ENCODE measurements at places on chromosomes 1 and 21.

GRCh38 chr1:199858171-199858570, 169.3 kb upstream of the NR5A2 start:
- no peak for DNase-seq

DNA sequence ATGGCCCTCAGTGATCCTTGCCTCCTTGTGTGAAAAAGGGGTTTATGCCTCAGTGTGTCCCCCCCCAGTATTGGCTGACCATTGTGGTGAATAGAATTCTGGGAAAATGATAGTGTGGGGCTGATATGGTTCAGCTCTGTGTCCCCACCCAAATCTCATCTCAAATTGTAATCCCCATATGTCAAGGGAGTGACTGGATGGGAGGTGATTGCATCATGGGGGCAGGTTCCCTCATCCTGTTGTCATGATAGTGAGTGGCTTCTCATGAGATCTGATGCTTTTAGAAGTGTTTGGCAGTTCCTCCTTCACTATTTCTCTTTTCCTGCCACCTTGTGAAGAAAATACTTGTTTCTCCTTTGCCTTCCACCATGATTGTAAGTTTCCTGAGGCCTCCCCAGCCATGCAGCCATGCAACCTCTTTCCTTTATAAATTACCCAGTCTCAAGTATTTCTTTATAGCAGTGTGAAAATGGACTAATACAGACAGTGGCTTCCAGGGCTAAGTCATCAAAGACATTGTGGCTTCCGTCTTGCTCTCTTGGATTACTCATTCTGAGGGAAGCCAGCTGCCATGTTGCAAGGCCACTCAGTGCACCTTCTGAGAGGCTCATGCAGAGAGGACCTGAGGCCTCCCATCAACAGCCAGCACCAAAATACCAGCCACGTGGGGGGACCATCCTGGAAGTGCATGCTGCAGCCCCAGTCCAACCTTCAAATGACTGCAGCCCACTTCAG, 40.6 kb upstream of the SOD1 start:
- DNase-seq = no peak

GRCh38 chr1:63264161-63264560, 58.2 kb upstream of the FOXD3 start:
- peak; percentile 1 for DNase-seq

- no peak for DNase-seq
These were observed 16.4 kb downstream of the PPP2R5A start for GRCh38 chr1:212301580-212301979.

- no peak for DNase-seq
These were observed 51.5 kb upstream of the WNT2B start for GRCh38 chr1:112457241-112457640.

- no peak for DNase-seq
These were observed 375.0 kb upstream of the RUNX1 start for GRCh38 chr21:35424122-35424521.

DNA sequence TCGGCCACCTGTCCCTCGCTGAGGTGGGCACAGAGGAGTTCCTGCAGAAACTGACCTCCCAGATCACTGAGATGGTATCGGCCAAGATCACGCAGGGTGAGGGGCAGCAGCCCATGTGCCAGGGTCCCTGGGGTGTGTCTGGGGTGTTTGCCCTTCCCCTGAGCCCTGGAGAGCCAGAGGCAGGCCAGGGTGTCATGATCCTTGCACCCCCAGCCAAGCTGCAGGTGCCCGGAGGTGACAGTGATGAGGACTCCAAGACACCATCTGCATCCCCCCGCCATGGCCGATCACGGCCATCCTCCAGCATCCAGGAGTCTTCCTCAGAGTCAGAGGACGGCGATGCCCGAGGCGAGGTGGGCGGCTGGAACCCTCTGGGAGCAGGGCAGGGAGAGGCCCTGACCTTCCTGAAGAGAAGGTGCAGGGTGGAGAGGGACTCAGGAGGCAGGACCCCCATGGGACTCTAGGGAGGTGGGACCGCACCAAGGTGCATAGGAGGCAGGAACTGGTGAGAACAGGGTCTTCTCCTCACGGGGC, 69.5 kb downstream of the TRIM11 start:
- no peak for DNase-seq

DNA sequence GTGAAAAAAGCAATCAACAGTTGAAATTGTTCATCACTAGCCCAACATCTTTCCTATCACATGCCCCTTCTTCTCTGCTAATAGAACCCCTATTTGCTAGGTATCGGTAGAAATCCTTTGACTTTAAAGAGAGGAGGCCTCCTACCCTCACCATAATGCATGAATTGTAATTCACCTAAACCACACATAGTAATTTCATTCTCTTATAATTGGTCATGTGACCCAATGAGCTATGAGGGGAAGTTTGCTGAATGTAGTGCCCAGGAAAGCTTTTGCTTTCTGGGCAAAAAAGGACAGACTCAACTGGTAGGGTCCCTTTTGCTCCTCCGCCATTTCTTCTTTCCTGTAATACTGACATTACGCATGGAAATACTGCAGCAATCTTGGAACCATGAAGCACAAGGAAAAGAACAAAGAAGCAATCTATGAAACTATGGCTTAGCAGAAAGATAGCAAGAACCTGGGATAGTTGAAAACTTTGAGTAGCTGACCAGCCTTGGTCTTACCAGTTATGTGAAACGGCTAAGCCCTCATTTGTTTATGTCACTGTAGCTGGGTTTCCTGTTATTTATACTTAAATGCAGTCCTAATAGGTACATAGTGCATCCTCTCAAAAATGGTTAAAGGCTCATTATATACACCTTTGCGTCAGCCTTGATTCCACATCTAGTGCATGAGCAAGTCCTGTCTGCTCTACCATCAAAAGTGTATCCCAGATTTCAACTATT, 10.2 kb upstream of the CHI3L2 start:
- DNase-seq = no peak

GRCh38 chr1:8938232-8938999, 7.3 kb upstream of the CA6 start:
- DNase-seq = no peak

DNA sequence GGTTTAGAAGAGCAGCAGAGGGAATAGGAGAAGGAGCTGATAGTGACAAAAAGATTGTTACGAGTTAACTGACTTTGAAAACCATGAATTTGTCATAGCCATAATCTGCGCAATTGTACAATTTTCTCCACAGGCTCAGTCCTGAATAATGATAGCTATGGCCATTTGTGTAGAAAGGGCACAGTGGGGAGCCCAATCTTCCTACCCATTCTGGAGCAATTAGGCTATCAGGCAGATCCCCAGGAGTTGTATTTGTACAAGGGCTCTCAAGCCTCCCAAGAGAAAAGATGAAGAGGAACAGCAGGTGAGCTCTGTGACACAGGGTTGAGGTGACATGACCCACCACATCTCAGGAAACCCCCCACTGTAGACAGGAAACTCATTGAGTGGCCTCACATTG, 42.1 kb upstream of the SAMD13 start:
- DNase-seq = no peak

GRCh38 chr1:17400725-17401341, 28.8 kb downstream of the PADI6 start:
- DNase-seq = no peak

GRCh38 chr1:155645034-155645598, 35.1 kb downstream of the MSTO1 start:
- no peak for DNase-seq

DNA sequence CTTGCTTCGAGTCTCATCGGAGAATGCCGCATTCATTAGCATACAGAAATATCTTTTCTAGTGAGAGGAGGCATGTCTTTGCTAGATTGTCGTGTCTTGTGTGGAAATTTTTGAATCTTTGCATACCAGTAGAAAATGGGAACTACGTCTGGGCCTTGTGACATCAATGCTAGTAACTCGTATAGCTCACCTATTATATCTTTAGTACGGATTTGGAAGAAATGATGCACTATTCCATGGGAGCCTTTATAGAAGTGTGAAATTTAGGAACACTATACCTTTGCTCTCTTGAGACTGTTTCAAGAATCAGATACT, 835 bp downstream of the UHMK1 start:
- no peak for DNase-seq

DNA sequence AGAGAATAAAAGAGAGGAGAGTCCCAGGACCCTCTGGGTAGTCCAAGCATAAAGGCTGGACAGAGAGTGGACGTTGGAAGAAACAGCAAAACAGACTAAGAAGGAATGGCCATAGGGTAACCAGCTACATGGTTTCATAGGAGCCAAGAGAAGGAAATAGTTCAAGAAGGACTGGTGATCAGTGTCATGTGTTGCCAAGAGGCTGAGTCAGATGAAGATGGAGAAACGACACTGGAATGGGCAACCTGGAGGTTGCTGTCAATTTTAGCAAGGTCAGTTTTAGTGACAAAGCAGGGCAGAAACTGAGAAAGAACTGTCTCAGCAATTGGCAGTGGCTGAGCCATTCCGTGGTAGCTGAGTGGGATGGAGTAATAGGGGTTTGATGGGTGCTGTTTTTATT, 41.4 kb downstream of the HMGB4 start:
- DNase-seq = no peak

GRCh38 chr1:22880174-22880601, 92.5 kb downstream of the LACTBL1 start:
- peak; percentile 71 for DNase-seq

GRCh38 chr1:8816831-8817411, 519 bp downstream of the RERE start:
- DNase-seq = peak; percentile 42

DNA sequence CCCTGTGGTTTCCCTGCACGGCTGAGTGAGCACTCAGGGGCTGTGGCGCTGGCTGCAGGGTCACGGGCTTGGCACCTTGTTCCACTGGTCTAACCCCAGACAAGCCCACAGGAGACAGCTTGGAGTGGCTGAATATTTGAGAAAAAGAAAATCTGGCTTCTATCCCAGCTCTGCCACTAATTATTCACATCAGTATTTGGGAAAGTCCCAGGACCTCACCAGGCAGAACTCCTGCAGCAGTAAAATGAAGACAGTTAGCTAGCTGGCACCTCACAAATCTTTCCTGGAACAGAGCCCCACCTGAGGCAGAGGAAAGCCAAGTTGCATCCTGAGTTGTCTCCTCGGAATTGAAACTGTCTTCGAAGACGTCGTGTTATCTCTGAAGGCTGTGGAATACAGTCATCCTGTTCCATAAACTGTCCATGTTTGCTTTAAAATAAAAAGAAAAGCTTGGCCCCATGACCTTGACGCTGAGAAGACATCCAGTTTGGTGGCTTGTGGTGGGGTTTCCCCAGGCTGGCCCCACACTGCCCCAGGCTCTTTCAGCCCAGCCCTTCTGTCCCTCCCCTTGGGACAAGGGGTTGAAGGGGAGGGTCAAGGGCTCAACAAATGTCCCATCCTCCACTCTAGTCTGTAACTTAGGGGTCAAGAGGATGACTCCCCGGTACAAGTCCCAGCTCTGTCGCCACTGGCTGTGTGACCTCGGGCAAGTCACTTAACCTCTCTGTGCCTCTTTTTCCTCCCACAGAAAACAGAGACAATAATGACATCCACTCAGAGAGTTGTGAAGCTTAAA, 93.8 kb upstream of the TMPRSS2 start:
- DNase-seq = no peak

GRCh38 chr1:234527346-234527745, 48.4 kb upstream of the TARBP1 start:
- DNase-seq = no peak

GRCh38 chr21:36512971-36513370, 33.0 kb upstream of the CLDN14 start:
- no peak for DNase-seq

GRCh38 chr1:212293579-212293978, 8.4 kb downstream of the PPP2R5A start:
- no peak for DNase-seq

DNA sequence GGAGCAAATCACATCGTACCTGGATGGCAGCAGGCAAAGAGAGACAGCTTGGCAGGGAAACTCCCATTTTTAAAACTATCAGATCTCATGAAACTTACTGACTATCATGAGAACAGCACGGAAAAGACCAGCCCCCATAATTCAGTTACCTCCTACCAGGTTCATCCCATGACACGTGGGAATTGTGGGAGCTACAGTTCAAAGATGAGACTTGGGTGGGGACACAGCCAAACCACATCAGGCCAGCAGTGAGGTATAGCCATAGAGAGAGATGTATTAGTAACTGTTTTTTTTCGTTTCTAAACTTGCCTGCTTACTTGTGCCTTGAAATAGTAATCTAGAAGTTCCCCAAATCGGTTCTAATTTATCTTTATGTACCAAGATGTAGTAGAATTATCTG, 48.9 kb downstream of the AK4 start:
- no peak for DNase-seq

GRCh38 chr1:179779645-179780272, 36.7 kb downstream of the FAM163A start:
- no peak for DNase-seq

- no peak for DNase-seq
These were observed 205.4 kb downstream of the NFIA start for GRCh38 chr1:61287734-61288133.

- DNase-seq = peak; percentile 53
These were observed 24.2 kb downstream of the CEP170 start for GRCh38 chr1:243230914-243231313.

DNA sequence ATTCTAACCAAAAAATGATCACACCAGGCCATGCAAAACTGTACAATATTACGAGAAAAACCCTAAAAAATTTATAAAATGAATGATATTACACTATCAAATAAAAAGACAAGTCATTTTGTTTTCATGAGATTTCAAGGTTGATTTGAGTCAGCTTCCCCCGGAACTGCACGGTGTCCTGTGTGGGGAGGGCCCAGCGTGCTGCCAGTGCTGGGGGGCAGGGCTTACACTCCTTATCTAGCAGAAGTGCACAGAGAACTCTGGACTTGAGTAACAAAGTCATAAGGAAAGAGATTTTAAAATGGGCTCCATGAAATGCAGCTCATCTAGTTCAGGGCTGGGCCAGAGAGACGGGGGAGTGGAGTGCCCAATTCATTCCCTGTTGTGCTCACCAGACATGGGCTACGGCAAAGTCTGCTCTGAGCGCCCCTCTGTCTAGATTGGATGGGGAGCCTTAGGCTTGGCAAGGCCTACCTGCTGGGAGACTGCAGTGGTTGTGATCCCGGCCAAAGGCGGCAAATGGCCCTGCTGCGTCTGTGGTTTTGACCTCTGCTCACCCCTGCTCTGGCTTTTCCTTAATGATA, 50.1 kb downstream of the COQ8A start:
- no peak for DNase-seq

DNA sequence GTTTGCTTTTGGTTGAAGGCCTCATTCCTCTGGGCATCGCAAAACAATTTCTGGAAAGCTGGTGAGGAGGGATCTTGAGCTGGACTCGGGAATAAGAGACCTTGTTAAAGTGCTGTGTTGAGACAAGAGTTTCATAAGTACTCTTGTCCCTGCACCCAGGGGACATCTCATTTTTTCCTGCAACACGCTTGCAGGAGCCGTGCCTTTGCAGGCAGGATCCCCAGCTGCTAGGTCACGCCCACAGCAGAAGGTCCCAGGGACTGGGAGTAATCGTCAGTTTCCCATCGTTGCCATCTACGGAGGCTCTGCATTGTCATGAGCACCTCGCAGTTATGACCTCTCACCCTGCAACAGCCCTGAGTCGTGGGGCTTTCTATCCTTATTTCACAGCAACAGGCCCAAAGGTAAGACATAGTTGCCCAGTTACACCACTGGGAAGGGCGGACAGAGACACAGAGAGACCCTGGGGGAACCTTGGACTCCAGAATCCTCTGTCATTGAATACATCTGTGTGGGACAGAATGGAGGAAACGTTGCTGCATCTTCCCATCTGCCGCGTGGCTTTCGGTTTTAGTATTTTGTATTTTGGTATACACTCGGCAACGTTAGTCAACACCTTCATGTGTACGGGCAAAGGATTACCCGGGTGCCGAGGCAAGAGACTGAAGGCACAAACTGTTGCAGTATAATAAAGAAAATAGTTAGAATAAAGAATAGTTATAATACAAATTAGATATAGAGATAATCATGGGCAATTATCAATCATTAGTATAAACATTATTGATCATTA, 60.4 kb upstream of the DMRTB1 start:
- DNase-seq = no peak
